ENCODE measurements at places on chromosomes 7 and 10.

- no peak for DNase-seq
These were observed 83.4 kb upstream of the PPP1R9A start for GRCh38 chr7:94823947-94824346.

GRCh38 chr7:149558149-149558861 lies 60.7 kb upstream of the ZNF746 start:
- DNase-seq: no peak

DNA sequence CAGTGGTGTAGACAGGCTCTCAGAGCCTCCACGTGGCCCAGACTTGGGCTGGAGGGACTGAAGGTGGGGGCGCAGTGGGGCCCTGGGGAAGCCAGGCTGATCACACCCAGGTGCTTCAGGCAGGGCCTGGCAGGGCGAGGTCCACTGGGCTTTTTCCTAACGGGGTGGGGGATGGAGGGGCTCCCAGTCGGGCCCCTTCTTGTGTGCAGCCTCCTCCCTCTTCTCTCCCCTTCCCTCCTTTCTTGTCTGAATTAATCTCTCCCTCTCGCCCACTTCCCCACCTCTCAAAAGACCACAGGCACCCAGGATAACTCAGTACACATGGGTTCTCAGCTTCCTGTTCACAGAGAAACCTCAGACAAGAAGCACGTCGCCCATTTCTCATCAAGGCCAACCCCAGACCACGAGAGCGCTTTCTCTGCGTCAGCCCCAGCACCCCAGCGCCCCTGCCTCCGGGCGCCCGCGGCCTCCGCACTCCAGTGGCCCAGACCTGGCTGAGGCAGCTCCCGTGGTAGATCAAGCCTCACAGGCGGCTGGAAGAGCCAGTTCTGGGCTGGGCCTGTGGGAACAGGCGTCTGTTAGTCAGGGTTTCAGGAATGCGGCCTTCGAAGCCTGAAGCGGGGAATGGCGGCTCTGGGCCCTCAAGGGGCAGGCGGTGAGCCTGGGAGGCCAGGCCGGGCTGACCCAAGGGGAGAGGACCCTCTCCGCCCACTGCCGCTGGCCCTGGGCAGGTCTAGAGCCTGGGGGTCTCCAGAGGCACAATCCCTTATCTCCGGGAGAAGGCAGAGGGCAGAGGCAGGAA lies 50.6 kb downstream of the PWWP2B start:
- no peak for DNase-seq

DNA sequence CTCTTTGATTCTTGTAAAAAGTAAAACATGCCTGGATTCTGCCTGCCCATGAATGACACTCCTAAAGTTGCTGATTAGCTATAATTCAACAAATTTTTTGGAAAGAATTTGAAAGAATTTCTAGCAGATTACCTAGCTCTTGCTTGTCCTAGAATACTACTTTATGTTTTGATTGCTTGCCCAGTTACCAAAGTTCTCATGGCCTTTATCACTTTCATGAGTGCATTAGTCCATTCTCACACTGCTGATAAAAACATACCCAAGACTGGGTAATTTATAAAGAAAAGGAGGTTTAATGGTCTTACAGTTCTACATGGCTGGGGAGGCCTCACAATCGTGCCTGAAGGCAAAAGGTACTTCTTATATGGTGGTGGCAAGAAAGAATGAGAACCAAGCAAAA lies 1137.3 kb downstream of the SORCS1 start:
- no peak for DNase-seq

GRCh38 chr7:51234139-51234538 lies 82.5 kb downstream of the COBL start:
- DNase-seq: peak; percentile 38

GRCh38 chr10:14153570-14154055 lies 177.1 kb downstream of the FRMD4A start:
- no peak for DNase-seq

- DNase-seq: no peak
These were observed 146.0 kb upstream of the ADO start for GRCh38 chr10:62658516-62658915.

GRCh38 chr10:129849853-129850252 lies 114.2 kb downstream of the EBF3 start:
- no peak for DNase-seq

GRCh38 chr7:149460493-149461277 lies at the start of gene ZNF777:
TSS of gene ZNF777 (minus strand) at chr7:149461062. CDS start at chr7:149456022, 5,040 bp downstream.
- peak; percentile 90 for DNase-seq

GRCh38 chr10:60346661-60347060 lies 43.0 kb downstream of the ANK3 start:
- no peak for DNase-seq

GRCh38 chr7:70660154-70660818 lies 471.7 kb upstream of the GALNT17 start:
- peak; percentile 65 for DNase-seq

GRCh38 chr7:157555313-157555712 lies 218.5 kb downstream of the DNAJB6 start:
- no peak for DNase-seq

DNA sequence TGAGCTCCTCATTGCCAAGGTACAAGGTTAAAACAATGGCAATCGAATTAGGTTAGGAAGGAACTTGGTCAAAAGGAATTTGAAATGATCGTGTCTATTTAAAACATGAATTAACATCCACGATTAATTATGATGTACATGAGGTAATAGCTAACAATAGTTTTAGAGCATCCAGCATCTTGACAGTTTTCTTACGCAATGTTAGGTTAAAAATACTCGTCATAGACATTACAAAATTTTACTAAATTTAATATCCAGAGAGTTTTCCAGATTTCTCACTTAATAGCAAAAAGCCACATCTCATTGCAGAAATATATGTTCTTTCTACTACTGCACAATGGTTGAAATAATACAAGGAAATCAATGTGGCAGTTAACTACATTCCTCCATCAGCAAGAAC lies 22.6 kb downstream of the CUBN start:
- DNase-seq: no peak

- DNase-seq: no peak
These were observed 35.9 kb upstream of the ELMO1 start for GRCh38 chr7:37484426-37485073.

- DNase-seq: no peak
These were observed 203.9 kb upstream of the GPR26 start for GRCh38 chr10:123462246-123462645.

DNA sequence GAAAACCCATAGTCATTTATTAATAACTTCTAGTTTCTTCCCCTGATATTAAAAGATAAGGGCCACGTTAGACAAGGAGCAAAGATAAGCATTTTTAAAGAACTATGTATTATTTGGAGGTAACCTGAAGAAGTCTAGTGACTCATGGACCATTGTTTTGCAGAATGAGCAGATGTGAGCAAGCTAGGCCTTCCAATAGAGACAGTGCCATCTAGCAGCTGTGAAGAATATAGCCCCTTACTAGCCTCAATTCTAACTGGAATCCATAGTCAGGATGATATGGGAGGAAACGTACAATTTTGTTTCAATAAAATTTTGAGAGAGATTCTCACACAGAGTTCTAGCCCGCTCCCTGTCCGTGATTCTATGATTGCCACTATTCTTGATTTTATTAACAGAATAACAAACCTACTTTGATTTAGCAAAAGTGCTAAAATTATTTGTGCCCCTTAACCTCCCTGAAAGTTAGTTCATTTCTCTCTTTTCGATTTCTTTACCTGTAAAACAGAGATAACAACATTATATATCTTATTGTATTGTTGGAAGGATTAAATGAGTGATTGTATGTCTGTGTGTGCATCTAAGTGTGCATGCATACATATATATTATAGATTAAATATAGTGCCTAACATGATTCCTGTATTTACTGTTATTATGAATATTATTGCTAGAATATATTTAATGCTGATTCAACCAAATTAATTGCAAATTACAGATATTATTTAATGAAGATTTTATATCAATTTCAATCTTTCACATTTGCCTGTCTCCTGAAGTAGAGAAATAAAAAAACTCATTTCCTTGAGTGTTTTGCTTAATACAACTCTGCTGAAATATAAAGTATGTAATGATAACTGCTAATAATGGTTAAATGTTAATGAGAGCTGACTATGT lies 22.7 kb downstream of the FAM237B start:
- no peak for DNase-seq

Measured in activated CD8-positive, alpha-beta memory T cell treated with anti-CD3 and anti-CD28 coated beads for 24 hours (primary cell).